HT1080 (cell line): ENCODE measurements at places on chromosomes 5 and 9. TPM values are rescaled to one million over a fixed set of nuclear protein-coding genes. Genes with fewer than 3 reads are reported as not detected.
A peak's percentile ranks its signal among the peaks of the same experiment; 100 is the strongest.

DNA sequence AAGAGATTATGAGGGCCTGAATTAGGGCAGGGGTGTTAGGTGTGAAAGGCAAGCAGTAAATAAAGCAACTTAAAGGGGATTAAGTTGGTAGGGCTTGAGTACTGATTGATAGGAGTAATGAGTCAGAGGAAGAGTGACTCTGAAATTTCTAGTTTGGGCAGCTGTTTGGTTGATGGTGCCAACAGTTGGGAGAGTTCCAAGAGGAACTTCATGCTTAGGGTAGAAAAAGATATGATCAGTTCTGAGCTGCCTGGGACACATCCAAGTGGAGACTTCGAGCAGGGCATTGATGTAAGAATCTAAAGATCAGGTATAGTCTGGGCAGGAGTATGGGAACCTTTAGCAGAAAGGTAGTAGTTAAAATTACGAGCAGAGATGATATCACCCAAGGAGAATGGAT lies 10.2 kb downstream of the MAMDC2 start:
- DNase-seq, result peak; percentile 93

GRCh38 chr9:2502760-2503159 lies 118.8 kb upstream of the VLDLR start:
- peak; percentile 36 for DNase-seq

DNA sequence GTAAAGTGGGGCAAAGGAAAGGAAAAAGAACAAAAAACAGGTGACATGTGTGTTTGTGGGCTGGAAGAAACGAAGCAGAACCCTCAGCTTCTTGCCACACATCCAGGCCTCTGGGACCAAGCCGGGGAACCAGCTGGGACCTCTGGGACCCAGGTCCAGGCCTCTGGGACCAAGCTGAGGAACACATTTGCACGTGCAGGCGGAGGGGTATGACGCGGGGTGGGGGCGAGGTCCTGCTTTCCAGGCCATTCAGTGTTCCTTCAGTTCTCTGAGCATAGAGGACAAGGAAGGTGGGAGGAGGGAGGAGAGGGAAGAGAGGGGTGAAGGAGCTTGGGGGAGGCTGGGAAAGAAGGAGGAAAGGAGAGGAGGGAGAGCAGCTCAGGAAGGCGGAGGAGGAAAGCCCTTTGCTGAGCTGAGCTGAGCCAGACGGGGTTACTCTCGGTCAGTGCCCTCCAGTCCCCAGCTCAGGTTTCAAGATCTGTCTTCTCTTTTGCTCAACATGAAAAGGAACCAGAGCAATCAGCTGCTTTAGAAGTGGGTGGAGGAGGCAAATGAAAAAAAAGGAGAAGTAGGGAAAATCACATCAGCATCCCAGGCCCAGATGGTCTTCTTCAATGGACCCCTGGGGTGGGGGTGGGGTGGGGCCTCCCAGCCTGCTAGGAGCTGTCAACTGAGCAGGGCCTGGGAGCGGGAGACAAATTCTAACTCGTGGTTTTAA lies 59.1 kb downstream of the ABCA1 start:
- DNase-seq, result peak; percentile 92

DNA sequence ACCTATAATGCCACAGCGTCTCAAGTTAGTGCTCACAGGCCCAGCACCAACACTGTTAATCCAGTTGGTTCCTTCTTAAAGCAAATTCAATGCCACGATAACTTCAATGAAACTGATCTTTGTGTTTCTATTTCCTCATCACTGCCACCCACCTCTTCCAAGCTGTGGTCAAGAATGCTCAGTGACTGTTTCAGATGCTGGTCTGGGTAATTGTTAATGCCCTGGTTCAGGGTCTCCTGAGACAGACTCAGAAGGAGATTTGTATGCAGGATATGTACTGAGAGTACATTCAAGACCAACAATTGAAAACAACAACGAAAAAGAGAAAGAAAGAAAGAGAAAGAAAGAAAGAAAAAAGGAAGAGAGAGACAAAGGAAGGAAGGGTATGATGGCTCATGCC lies 505.3 kb downstream of the TLE4 start:
- DNase-seq, result no peak

GRCh38 chr5:14250748-14251701 lies 107.9 kb downstream of the TRIO start:
- no peak for DNase-seq

DNA sequence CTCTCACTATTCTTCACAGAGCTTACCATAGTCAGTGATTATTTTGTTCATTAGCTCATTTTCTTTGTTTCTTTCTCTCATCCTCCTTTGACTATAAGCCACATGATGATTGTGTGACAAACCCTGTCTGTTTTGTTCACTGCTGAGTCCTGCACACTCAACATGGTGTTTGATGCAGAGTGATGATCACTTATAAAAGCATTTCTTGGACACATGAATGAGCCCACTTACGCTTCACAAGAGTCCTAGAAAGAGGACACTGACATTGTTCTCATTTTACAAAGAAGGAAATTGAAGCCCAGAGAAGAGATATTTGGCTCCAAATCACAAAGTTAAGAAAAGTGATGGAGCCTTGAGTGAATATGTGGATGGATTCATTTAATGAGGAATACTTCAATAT lies 13.4 kb downstream of the ABLIM3 start:
- DNase-seq, result no peak

DNA sequence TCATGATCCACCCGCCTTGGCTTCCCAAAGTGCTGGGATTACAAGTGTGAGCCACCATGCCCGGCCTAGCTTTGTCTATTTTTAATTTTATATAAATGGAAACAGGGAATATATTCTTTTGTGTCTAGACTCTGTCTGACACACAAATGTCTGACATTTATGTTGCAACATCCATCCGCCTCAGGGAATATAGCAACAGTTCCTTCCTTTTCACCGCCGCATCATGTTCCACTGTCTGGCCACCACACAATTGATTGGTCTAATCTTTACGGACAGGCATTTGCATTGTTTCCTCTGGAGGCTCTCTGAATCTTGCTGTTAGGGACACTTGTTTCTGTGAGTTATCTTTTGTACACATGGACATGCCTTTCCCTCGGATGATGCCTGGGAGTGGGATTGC lies 20.1 kb upstream of the TBC1D9B start:
- no peak for DNase-seq

DNA sequence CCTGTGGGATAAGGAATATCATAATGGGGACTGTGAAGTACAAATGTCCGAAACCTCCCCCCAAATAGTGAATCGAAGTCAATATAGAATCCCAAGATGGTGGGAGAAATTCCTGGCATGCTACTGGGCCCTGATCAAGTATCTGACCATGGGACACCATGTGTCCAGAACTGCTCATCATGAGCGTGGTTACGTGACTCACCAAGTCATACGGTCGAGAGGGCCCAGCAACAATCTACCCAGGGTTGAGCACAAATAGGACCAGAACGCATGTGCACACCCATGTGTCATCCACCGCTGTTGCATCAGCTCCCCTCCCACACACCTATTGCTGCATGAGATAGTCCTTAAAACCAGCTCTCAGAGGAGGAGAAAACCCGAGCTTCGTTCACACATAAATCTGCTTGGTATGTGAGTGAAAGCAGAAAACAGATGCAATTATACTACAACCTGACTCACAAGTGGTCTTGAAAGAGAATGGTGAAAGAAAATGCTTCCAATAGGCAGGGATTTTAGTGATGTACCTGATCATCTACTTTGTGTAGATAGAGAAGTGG lies 353.2 kb downstream of the CWC27 start:
- DNase-seq, result peak; percentile 86

- DNase-seq, result no peak
Observed at GRCh38 chr9:136949239-136949816, 2.7 kb upstream of the LCN12 start.

DNA sequence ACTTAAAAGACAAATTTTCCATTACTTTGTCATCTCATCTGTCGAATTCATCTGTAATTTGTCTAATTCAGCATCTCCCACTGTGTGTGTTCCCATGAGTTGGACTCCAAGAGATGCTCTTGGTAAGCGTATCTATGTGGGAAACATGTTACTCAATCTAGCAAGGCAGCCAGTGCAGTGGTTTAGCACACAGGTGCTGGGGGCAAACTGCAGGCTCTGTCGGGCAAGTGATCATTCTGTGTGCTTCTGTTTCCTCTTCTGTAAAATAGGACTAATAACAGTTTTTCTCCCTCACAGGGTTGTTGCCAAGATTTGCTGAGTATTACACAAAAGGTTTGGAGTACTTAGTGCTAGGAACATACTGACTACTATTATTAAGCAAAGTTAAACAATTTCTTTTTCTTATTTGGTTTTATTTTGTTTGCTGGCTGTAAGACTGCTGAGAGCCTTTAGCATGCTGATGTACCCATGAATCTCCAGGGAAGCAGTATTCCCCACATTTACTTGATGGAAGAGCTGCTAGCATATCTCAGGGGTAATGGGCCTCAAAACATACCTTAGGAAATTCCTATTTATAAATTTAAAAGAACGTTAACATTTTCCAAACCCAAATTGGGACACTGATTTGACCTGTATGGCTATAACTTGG lies 709 bp upstream of the GAPT start:
- no peak for DNase-seq

DNA sequence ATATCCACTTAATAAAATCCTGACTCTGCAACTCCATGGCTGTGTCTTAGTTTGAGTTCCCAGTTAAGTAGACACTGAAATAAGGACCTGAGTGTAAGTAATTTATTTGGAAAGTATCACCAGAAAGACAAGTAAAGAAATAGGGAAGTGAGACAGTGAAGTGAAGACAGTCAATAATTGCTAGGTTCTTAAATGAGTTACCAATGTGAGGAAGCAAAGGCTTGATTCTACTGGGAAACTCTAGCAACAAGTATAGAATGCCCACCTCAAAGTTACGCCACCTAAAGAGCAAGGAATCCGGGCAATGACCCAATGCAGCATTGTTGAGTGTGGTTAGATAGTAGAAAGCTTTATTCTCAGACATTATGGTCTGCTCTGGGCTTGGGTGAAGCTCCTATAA lies 383.9 kb downstream of the TLR4 start:
- DNase-seq, result no peak

GRCh38 chr9:107914151-107914550 lies 424.6 kb upstream of the KLF4 start:
- no peak for DNase-seq

- no peak for DNase-seq
Observed at GRCh38 chr9:133107961-133108793, 12.9 kb downstream of the RALGDS start.

DNA sequence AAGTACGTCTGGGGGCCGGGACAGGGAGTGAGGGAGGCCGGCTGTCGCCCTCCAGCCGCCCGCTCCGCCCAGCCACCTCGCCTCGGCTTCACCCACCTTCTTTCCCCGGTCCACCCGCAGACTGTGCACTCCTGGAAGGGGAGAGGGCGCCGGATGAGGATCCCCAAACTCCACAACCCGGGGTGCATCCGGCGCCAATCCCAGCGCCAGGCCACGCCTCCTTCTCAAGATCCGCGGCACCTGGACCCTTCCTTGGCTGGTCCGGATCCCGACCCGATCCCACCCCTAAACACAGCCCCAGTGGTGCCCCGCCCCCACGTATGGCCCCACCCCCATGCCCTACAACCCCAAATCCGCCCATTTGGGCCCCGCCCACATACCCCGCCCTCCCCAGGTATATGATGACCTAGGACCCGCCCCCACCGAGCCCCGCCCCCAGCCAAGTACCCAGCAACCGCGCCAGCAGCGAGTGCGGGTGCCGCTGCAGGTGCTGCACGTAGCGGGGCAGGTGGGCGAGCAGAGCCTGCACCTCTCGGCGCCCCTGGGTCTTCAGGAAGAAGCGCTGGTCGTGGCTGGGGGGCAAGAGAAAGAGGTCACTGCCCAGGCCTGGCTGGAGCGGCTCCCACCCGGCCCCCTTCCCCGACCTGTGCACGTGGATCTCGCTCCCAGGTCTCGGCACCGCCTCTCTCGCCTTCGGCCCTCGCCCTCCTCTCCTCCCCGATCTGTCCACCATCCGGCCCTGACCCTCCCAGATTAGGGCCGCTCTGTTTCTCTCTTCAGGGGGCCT lies 3.2 kb downstream of the PIP5KL1 start:
- DNase-seq, result no peak

DNA sequence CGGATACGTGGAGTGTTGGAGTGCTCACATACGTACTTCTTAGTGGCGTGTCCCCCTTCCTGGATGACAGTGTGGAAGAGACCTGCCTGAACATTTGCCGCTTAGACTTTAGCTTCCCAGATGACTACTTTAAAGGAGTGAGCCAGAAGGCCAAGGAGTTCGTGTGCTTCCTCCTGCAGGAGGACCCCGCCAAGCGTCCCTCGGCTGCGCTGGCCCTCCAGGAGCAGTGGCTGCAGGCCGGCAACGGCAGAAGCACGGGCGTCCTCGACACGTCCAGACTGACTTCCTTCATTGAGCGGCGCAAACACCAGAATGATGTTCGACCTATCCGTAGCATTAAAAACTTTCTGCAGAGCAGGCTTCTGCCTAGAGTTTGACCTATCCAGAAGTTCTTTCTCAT lies 73.5 kb upstream of the OTULINL start:
- DNase-seq, result no peak

GRCh38 chr9:31848505-31849285 lies 535.7 kb upstream of the ACO1 start:
- DNase-seq, result peak; percentile 50

DNA sequence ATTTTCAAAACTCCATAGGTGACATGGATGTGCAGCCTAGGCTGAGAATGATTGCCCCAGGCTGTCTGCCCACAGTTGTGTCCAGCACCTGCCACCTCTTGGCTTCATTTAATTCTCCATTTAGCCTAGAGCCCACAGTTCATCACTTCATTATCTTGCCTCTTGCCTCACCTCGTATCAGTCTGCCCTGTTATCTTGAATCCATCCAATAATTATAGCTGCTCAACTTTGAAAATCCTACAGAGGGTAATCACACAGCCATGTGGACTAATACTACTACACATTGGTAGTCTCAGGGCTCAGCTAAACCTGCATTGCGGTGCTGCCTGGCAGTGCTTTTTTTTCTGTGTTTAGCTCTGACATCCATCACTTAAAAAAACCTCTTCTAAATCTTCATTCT lies 7.4 kb downstream of the UGCG start:
- no peak for DNase-seq

DNA sequence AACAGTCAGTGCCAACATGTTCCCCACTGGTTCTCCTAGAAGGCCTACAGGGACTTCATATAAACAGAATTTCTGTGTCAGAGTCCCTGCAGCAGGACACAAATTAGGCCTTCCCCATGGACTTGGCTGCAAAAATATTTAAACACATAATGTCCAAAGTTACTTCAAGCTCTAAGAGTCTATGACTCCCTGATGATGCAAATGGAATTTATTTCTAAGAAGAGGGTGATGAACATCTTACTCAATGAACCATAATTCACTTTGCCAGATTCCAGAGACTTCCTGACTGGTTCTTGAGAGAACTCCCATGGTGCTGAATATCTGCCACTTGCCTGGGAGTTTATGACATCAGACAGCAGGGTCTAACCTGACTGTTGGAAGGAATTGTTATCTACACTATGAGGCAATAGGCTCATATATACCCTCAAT lies 32.7 kb upstream of the ADRA1B start:
- DNase-seq, result peak; percentile 57

The ADAMTS2 gene
- 0.43 and 0.69 TPM in 2 replicates for total RNA-seq

The SPINK14 gene
- not detected in 2 replicates for total RNA-seq

The KDM3B gene
- total RNA-seq, result 37.4 and 39.7 TPM in 2 replicates

The STPG3 gene
- total RNA-seq, result not detected in 2 replicates

The BSPRY gene
- total RNA-seq, result not detected in 2 replicates

The SREK1 gene
- 47.5 and 87.6 TPM in 2 replicates for total RNA-seq

The EGFLAM gene
- 0.13 TPM in 1 of 2 replicates, not detected in the other for total RNA-seq

The SLCO6A1 gene
- not detected in 2 replicates for total RNA-seq

The NAA35 gene
- total RNA-seq, result 18.4 and 25.4 TPM in 2 replicates

The PCDHA1 gene
- 0.03 and 0.23 TPM in 2 replicates for total RNA-seq

The PTGR1 gene
- 3.9 and 6.5 TPM in 2 replicates for total RNA-seq

The COL15A1 gene
- total RNA-seq, result 0.13 and 0.14 TPM in 2 replicates

The PPP2R2B gene
- total RNA-seq, result 0.33 TPM in 1 of 2 replicates, not detected in the other

The OR1J1 gene
- not detected in 2 replicates for total RNA-seq

The TSLP gene
- not detected in 2 replicates for total RNA-seq

The NUTM2F gene
- total RNA-seq, result not detected in 2 replicates

The TICAM2 gene
- total RNA-seq, result 2.4 and 2.7 TPM in 2 replicates

The SPINK7 gene
- not detected in 2 replicates for total RNA-seq
